ENCODE measurements at places on chromosomes 3 and 15. TPM values are rescaled to one million over a fixed set of nuclear protein-coding genes. Genes with fewer than 3 reads are reported as not detected.

DNA sequence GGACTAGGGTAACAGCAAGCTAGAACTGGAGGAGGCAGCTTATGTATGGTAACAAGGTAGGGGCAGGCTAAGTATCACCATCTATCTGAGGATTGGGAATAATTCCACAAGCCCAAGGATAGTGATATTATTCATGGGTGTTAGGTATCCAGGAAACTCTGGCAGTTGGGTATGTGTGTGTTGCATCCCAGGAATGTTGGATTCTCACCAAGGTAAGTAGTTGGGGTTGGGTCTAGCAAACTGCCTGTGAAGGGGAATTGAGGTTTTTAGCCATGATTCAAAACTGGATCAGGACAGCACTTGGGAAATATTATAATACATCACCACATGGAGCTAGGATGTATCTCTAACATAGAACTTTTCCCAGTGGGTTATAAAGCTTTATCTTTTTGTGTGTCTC is 626.4 kb upstream of the GOLIM4 start:
- no peak for DNase-seq

DNA sequence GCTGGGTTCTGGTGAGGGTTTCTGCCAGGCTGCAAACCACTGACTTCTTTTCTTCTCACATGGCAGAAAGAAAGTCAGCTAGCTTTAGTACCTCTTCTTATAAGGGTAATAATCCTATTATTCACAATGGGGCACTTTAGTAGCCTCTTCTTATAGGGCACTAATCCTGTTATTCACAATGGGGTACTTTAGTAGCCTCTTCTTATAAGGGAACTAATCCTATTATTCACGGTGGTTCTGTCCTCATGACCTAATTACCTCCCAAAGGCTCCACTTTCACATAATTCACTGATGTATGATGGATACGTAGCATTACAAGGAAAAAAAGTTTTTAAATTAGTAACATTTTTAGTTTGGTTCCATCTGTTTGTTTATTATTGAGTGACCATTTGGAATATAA is 671.3 kb downstream of the NSUN3 start:
- no peak for DNase-seq

DNA sequence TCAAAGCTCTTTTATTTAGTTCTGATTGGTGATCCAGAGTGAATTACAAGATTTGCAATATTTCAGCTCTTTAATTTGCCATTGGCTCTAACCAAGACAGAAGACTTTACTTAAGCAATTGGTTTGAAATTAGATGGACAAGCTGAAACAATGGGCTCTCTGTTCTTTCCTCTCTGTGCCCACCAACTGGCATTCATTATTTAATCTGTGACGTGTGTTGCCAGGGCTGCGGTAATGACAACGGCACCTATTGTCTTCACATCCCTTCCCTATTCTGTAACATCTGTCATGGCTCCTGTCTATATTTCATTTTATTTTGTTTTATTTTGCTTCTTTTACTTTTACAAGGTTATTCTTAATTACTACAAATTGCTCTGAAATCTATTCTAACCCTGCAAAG is 33.9 kb downstream of the PLD1 start:
- no peak for DNase-seq

DNA sequence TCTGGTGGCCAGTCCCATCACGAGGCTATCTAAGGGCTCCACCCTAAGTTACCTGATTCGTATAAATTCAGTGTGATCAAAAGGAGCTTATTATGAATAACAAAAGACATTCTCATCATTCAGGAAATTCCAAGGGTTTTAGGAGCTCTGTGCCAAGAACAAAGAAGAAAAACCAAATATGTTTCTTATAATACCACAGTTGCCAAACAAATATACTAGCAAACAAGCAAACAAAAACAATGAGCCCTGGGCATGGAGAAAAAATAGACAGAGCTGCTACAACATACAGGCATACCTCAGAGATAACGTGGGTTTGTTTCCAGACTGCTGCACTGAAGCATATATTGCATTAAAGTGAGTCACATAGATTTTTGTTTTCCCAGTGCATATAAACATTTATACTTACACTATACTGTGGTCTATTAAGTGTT is 20.2 kb upstream of the CFAP161 start:
- DNase-seq: no peak

DNA sequence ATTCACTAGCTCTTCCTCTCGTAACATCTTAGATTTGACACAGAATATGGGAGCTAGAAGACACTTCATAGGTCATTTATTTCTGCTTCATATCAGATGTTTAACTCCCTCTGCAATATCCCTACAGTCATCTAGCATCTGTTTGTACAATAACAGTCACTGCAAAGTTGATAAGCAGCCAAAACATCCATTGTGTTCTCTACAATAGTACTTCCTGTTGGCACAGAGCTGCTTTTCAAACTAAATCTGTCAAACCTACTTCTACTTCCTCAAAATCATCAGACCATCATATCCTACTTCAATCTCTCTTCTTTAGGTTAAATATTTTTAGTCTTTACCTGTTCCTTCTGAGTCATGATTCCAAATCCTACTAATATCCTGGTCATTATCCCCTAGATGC is 233.2 kb downstream of the FGF12 start:
- DNase-seq: peak; percentile 3

DNA sequence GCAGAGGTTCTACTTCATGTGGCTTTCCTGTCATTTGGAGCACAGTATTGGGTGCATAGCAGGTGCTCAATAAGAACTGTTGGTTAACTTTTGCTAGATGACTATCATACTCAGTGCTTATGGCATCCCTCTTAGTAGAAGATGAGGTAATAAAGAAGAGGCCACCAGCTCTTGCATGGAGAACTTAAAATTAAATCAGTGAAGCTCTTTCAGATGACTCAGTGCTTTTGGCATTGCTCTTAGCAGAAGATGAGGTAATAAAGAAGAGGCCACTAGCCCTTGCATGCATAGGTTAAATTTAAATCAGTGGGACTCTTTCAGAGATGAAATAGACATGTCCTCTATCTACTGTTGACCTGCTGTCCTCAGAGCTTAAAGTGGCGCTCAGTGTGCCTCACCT is 109.4 kb upstream of the FGF7 start:
- no peak for DNase-seq

DNA sequence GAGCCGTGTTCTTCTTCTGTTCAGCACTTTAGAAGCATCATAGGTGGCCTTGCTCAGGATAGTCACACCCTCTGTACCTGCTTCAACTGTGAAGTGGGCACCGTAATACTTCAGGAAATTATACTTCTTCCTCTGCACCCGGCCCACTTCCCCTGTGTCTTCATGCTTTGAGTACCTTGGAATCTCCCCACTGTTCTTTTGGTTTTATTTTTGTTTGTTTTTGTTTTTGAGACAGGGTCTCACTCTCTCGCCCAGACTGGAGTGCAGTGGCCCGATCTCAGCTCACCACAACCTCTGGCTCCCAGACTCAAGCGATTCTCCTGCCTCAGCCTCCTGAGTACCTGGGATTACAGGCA is 1.7 kb downstream of the P2RY14 start:
- no peak for DNase-seq

Gene OSTN
- not detected for total RNA-seq

Gene PLSCR2
- total RNA-seq: 1.3 TPM
